NCI-H446 treated with DMSO at 0.1 percent for 48 hours (cell line): ENCODE measurements at places on chromosomes 5 and 9.

DNA sequence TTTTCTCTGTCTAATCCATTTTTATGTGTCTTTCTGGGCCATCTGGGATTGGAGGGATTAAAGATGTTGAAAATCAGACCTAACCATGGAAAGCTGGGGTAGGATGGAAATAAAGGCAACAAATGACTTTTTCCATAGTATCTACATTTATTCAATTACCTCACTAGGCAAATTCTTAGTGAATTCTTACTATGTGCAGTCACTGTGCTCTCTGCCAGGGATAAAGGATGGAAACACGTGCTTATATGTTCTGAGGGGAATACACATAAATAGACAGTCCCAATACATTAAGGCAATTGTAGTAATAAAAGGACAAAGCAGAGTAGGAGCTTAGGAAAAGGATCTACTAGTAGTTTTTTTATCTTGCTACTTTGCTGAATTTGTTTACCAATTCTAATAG, 214.2 kb downstream of the PRR16 start:
- DNase-seq, result no peak

- DNase-seq, result no peak
Observed at GRCh38 chr5:14211818-14212803, 69.0 kb downstream of the TRIO start.

DNA sequence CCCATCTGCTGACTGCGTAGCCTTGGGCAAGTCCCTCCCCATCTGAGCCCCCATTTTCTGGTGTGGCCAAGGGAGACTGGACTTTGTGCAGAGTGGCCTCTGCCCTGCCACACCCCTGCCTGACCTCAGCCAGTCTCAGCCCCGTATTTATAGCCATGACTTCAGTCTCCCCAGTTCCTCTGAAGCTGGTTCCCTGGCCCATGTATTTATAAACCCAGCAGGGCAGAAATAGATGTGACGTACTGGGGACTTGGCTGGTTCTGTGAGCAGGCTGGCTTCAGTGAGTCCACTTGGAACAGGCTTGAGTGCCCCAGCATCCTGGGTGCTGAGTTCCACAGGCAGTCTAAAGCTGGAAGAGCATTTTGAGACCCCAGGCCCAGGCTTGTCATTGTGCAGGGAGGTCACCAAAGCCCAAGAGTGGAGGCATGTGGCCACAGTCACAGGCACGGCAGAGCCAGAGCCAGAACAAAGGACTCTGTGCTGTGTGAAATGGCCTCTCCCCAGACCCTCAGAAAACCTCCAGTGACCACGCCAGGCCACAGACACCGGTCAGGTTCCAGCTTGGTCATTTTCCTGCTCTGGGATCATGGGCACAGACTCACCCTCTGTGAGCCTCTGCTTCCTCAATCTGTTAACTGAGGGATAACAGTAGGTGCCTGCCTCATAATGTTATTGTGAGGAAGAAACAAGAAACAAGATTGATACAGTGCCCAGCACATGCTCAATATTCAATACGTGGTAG, 30.4 kb upstream of the SYNPO start:
- no peak for DNase-seq

DNA sequence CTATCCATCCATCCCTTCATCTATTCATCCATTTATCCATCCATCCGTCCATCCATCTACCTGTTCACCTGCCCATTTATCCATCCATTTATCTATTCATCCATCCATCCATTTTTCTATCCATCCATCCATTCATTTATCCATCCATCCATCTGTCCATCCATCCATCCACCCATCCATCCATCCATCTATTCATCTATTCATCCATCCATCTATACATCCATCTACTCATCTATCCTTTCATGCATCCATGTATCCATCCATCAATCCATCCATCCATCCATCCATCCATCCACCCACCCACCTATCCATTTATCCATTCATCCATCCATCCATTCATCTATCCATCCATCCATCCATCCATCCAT, 10.8 kb downstream of the COL27A1 start:
- no peak for DNase-seq

DNA sequence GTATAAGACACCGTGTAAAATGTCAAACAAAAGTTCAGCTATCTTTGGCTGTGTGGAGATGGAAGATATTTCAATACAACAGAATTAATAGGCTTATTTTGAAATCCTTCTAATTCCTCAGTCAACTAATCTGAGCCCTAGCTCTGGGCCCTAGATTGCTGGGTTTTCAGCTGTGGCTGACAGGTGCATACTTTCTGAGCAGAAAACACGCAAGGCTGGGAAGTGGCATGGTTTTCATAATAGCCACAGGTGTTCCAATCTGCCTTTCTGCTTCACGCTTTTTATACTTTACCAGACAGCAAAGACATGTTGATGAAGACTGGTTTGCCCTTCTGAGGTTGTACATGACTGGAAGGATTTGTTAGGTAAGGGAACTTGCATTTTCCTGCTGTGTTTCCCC, 20.7 kb upstream of the XPA start:
- DNase-seq, result no peak

DNA sequence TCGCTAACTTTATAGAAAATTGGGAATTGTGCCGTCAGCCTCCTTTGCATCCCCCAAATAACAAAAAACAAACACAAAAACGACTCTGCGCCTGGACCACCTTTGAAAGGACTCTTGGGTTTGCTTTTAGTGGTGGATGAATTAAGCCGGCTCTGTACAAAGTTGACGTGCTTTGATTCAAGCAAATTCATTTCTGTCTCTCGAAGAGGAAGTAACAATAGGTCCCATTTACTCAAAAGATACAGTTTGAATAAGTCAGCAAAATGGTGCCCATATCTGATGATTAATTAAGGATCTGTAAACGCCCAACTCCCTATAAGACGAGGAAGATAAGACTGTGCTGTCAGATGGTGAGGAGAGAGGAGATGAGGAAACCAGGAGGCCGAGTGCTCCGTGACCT, 67.8 kb downstream of the AK8 start:
- DNase-seq, result no peak

DNA sequence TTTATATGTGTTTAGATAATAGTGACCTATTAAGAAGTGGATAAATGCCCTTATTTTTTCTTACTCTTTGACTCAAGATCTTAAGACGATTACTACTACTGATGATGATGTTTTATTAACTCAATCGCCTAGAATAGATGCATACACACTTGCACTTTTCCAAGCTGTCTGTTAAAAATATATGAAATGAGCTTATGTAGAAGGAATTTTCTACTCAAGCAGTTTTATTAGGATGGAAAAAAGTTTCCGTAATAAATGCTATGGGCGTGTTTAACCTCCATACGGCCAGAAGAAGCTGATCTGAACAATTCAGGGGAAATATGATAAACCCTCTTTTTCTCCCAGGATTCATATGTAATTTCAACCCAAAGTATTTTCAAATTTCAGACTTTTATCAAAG, 455.7 kb upstream of the MPDZ start:
- DNase-seq, result no peak

DNA sequence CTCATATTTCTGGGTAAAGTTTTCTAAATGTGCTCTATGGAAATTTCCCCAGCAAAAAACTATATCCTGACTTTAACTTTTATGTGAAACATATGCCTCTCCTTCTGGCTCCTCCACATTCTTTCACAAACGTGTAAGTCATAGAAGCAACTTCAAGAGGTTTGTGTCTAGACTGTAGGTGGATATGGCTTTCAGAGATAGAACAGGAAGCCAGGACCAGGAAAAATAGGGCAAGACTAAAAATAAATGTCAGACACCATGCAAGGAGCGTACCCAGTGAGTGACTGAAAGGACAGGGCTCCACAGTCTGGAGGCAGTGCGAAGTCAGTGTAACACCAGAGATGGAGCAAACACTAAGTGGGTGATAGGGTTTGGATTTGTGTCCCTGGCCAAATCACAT, 240.7 kb downstream of the COX7C start:
- DNase-seq, result no peak

- no peak for DNase-seq
Observed at GRCh38 chr5:142866563-142867275, 96.5 kb downstream of the ARHGAP26 start.

DNA sequence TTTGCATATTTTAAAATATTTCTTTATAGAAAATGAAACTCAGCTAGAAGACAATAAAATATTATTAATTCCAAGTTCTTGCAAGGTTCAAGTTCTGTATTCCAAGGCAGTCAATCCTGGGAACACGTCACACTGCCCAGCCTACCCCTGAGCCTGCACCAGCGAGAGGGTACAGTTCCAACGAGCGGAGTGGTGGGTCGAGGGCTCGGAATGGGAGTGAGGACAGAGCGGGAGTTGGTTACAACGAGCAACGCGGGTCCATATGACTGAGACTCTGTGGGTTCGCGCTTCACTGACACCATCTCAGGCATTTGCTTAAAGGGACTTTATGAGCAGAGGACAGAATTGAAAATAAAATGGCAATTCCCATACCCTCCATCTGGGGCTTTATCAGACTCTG, 40.0 kb upstream of the SPTLC1 start:
- no peak for DNase-seq

DNA sequence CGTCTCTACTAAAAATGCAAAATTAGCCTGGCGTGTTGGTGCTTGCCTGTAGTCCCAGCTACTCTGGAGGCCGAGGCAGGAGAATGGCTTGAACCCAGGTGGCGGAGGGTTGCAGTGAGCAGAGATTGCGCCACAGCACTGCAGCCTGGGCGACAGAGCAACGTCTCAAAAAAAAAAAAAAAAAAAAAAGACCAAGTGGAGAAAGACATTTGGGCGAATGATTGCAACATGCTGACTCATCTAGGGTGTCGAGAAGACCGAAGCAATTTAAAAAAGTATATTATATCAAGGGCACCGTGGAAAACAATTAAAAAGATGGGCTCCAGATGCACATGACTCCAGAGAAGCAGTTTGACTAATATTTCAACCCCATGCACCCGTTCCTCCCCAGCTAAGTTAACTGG, 9.2 kb downstream of the KLF4 start:
- no peak for DNase-seq

DNA sequence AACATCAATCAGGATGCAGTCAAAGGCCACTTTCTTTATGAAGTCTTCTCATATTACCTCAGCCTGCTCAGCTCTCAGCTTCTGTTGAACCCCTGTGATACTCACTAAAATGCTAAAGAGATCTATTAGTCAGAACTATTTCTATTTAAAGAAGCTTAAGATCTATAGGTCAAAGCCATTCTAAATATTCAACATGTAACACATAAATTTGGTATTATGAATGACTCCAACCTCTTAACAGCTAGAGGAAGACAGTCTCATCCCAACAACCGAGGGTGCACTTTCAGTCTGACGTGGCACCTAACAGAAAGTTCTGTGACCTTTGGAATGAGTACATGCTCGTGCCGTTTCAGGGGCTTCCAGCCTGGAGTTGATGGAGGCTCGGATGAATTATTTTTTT, 301.5 kb upstream of the VLDLR start:
- DNase-seq, result no peak

DNA sequence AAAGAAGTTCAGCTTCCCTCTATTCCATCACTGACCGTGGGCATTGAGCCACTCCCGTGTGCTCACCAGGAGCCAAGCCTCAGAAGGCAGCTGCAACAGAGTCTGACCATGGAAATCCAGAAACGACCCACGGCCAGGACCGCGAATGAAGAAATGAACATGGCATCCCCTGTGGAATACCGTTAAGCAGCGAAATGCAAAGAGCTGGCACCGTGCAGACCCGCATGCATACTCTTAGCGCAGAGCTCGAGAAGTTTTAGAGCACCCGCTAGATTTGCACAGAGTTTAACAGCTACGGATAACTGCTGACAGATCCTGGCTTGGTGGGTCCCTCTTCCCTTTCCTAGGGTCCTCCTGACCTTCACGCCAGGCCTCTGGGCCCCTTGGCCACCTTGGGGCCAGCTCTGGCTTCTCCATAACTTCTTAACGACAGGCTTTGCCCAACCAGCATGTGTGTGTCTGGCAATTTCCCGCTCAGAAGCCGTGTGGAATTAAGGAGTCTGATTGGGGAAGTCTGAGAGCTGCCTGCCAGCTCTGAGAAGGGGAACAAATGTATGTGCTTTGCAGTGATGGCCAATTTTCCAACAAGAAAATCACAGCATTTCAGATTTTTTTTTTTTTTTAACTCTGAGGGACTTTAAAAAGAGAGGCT, 75.3 kb upstream of the COL5A1 start:
- no peak for DNase-seq

DNA sequence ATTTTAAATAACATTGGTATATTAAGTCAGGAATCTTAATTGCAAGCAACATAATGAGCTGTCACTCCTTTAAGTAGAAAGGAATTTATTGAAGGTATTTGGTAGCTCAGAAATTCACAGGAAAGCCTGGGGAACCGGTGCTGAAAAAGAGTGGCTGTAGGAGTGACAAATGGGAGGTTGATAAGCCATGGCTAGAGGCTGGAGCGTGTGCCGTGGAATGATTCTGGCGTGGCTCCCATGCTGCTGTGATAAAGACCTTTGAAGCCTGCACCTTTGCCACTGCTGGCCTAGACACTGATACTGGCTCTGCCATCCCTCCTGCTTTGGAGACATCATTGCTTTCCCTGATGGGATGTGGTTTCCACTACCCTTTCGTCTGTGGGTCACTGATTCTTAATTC, 65.7 kb upstream of the ATG10 start:
- no peak for DNase-seq

DNA sequence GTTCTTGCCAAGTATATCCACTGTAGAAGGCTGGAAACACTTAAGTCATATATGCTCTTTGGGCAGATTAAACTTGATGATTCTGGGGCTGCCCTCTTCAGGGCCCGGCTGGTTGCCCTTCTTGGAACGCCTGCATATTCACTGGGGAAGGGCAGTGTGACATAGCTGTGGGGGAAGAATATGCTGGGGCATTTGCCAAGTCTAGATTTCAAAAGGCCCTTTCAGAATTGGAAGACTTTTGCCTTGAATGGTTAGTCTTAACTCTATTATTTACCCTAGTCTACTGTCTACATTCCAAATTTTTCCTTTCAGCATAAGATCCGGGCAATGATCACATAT, 161.2 kb upstream of the PITX1 start:
- peak; percentile 18 for DNase-seq

GRCh38 chr5:58244819-58245475, 214.9 kb downstream of the PLK2 start:
- DNase-seq, result no peak

- no peak for DNase-seq
Observed at GRCh38 chr5:4204276-4205141, 608.9 kb downstream of the IRX1 start.

DNA sequence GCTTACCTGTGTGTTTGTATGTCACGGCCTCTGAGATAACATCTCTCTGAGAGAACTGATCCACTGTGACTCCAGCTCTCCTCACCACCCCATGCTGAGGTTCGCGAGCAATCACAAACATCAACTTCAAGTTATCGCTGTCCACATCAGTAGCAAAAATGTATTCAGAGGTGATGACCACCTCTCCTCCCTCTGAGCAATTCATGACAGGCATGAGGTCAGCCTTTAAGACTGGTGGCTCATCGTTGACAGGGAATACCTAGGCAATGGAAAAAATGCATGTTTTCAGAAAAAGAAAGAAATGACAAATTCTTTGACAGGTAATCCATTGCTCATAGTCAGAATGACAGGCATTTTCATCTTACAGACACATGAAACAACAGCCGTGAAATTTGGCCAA, 90.3 kb upstream of the CER1 start:
- DNase-seq, result no peak
